ENCODE measurements at places on chromosomes 7 and 10.
A peak's percentile ranks its signal among the peaks of the same experiment; 100 is the strongest.

GRCh38 chr10:77282163-77282562 is 355.4 kb downstream of the KCNMA1 start:
- DNase-seq: no peak

DNA sequence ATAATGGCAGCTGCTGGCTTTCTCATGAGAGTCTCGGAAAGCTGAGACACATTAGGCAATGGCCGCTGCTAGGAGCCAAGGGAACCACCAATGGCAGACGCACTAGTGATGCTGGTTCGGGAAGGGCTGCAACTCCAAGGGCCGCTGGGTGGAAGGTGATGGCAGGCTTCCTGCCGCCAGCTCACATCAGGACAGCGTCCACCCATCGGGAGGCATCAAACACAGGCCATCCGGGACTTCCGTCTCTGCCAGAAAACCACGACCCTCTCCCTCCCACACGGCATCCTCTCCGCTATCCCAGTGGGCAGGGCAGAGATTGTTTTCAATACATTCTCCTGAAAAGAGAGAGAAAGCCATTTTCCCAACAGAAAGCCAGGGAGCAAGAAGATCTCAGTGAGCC is 27.5 kb upstream of the EGFR start:
- no peak for DNase-seq

GRCh38 chr7:29142021-29142727 is 4.2 kb downstream of the CPVL start:
- no peak for DNase-seq

- DNase-seq: no peak
Measured at GRCh38 chr7:40551685-40552576, 417.1 kb downstream of the SUGCT start.

GRCh38 chr10:22010973-22011408 is 7.5 kb upstream of the DNAJC1 start:
- peak; percentile 26 for DNase-seq

- DNase-seq: no peak
Measured at GRCh38 chr7:99402854-99403253, 5.5 kb downstream of the PDAP1 start.

- no peak for DNase-seq
Measured at GRCh38 chr7:134932707-134933370, 53.5 kb upstream of the AGBL3 start.

GRCh38 chr7:148116829-148117403 is 473.6 kb upstream of the C7orf33 start:
- DNase-seq: peak; percentile 4

- DNase-seq: no peak
Measured at GRCh38 chr7:28181416-28181815, 821 bp upstream of the JAZF1 start.

DNA sequence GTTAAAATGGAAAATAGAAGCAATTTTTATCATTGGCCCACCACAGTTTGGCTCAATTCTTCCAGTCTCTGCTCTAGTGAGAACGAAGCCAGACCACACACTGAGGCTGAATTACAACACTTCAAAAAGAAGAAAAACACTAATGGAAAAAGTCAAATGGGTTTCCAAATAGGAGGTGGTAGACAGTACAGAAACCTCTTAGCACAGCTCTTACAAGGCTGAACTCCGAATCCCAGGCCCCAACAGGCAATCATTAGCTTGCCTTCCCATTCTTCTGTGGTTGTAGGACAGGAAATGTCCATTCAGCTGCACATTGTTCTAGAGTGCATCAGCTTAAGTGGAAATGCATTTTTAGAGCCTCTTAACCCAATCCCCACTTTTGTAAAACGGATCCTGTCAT is 115.1 kb upstream of the MEOX2 start:
- no peak for DNase-seq

DNA sequence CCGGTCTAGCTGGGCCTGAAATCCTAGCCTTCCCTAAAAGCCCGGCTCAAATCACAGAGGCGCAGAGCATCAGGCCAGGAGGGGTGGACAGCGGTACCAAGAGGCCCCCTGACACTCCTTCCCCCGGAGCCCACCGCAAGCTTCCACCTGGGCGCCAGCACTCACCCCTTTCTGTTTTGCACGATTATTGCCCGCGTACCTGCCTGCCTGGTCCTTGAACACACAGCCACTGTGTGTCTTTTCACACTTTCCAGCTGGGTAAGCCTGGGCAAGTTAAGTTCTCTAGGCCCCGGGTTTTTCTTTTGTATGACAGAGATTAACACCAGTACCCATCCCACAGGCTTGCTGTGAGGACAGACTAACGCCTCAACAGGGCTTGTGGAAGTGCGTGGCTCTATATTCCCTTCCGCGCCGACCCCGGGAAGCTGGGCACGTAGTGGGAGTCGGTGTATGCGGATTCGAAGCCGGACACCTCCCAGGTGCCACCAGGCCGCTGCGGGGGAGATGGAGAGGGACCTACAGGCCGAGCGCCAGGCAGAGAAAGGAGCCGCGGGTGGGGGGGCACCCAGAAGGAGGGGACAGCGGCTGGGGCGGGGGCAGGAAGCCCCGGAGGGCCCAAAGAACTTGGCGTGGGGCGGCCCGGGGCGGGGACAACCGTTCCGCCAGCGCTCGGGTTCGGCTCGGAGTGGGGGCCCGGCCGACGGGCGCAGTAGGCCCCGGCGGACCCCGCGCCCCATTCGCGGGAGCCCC is 792 bp downstream of the ZNF746 start:
- DNase-seq: peak; percentile 14

DNA sequence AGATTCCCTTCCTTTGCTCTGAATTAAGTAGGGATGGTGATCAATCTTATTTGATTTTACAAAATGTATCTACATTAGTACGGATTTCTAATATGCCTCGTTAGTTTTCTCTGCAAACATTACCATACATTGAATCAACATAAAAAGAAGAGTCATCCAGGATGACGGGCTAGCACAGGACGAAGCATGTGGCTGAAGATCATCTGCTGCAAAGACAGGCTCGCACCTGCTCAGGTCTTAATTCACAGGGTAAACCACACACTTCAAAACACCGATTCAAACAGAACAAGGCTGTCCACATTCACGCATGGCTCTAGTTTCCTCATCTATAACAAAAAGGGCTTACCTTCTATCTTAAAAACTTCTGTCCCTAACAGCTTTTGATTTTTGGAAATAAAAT is 323.0 kb downstream of the PARD3 start:
- DNase-seq: peak; percentile 66

GRCh38 chr7:92292981-92293380 is 47.2 kb downstream of the ANKIB1 start:
- DNase-seq: no peak

GRCh38 chr10:34769899-34770298 is 45.2 kb downstream of the PARD3 start:
- no peak for DNase-seq

GRCh38 chr7:47333959-47334358 is 248.0 kb downstream of the TNS3 start:
- no peak for DNase-seq

Data from NCI-H1105 treated with DMSO at 0.1 percent for 48 hours (cell line).